ENCODE measurements at places on chromosomes 11 and 22.
A peak's percentile ranks its signal among the peaks of the same experiment; 100 is the strongest.

DNA sequence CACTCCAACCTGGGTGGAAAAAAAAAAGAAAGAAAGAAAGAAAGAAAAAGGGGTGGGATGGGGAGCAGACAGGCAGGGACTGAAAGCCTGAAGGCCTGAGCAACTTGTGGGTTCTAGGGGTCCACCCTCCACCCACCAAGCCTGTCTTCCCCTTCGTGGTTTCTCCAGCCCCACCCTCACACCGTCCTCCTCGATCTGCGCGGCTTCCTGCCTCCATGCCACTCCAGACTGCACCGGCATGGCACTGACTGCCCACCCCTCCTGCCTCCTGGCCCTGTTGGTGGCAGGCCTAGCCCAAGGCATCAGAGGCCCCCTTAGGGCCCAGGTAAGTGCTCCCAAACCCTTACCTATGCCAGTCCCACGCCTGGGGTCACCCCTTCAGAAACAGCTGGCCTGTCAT, at the start of gene CTSW:
CTSW (plus strand) TSS at position 221 of the 400 bp plus-strand sequence; CDS start at position 239, 18 bp downstream.
- no peak for DNase-seq

- DNase-seq: no peak
Measured at GRCh38 chr11:111801135-111801534, 34.9 kb upstream of the PPP2R1B start.

DNA sequence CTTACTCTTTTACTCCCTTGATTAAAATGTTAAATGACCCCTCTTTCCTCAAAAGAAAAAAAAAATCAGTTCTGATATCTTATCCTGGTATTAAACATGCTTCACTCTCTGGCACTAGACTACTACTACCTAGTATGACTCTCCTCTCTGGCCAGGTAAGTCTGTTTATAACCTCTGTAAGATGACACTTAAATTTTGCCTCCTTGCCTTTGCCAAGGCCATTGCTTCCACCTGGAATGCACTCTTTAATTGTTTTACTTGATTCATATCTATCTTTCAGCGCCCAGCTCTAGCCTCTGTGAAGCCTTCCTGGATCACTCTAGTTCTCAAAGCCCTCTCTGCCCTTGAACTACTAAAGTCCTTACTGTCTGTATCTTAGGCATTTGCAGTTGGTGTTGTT, 170.4 kb downstream of the ETS1 start:
- DNase-seq: peak; percentile 52

DNA sequence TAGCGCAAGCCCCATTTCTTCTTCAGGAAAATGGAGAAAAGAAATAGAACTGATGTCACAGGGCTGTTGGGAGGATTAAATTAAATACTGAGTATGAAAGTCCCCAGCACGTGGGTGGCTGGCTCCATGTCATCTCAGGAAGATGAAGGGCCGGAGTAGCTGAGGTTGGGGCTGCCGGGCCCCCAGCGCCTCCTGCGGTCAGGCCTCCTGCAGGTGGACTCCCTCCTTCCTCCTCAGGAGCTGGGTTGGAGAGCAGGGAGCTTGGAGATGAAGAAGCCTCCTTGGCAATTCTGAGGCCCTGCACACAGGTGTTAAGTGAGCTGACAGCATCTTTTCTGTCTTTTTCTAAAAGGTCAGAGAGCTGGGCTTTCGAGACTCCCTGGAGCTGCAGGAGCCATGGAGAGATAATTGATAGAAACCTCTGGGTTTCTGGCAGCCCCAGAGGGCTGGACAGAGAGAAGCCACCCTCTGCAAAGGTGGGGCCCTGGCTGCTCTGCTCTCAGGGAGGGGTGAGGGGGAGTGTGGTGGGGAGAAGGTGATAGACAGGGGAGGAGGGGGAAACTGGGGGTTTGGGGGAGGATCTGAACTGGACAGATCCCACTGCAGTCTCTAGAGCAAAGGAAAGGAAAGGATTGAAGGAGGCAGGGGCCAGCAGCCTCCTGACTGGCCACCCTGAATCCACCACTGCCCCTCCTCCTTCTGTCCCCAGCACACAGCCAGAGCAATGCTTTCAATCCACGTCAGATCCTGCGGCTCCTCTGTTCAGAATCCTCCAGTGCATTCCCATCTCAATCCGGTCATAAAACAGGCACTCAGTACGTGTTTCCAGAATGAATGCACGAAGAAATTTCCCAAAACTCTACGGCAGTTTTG, 210.8 kb downstream of the CEP164 start:
- no peak for DNase-seq

- peak; percentile 78 for DNase-seq
Measured at GRCh38 chr11:10307022-10307399, 2.1 kb downstream of the ADM start.

DNA sequence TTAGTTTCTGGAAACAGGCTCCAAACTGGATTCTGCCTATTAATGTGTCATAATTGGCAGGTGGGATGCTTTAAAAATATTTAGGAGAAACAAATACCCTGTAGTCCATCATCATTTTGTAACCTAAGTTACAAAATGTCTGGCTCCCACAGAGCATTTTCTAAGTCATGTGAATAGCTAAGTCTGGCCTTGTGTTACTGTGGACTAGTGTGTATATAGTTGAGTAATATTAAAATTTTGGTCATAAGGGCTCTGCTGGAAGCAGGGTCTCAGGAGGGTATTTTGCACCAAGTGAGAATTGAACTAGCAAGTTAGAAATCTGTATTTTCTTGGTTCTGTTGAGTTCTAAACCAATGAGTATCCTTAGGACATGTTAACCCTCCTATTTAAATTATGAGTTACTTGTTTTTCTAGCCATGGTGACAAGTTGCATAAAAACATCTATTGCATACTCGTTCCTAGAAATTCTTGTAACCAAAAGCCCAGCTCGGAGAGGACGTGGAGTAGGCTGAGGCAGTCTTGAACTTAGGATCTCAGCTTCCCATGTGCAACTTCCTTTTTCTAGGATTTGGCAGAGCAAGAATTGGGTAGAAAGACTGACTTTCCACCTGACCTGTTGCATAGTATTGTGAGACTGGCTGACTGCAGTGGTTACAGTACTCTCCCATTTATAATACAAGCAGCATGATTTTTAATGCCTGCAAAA, 5.4 kb downstream of the PTPMT1 start:
- DNase-seq: no peak

DNA sequence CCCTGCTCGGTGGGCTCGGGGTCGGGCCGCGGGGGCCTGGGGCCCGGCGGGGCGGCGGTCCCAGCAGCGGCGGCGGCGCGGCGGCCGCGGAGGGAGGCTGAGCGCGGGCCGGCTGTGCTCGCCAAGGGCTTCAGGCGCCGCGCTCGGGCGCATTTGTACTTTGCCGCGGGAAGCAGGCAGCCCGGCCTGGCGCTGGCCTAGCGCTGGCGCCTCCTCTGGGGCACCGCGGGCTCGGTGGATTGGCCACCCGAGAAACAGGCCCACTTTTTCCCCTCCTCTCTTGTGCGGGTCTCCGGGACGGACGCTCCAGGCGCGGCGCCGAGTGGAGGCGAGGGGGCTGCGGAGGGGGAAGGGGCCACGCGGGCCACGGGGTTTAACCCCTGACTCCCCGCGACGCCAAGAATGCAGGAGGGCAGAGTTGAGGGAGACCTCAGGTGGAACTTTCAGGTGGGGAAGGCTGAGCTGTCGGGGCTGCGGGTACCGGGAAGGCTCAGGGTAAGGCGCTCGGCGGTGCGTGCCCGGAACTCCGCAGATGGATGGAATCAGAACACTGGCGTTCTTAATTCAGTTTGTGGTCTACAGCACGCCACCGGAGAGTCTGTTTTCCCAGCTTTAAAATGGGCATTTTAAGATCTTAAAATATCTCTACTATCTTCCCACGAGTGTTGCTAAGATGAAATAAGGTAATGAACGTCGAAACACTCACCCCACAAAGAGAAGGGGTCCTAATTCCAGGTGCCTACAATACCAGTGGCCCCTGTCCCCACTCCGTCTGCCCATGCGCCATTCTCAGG, at the start of gene CHRDL2:
CHRDL2 (minus strand) TSS at position 126 of the 794 bp plus-strand sequence. CDS start 538 bp downstream, outside the sequence.
- DNase-seq: no peak

DNA sequence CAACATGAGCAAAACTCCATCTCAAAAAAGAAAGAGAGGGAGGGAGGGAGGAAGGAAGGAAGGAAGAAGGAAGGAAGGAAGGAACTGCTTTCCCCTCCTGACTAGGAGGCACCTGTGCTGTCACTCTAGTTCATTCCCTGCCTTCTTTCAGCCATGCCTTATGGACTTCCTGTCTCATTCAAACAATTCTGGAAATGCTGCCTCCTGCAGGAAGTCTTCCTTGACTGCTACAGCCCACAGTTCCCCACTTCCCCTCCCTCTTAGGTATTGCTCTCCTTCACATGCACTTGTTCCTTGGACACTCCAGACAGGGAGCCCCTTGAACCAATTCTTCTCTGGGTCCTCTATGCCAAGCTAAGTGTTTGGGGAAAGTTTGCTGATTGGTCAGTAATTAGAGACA, 31.6 kb upstream of the WNT11 start:
- no peak for DNase-seq

GRCh38 chr11:122207921-122208764, 92.1 kb upstream of the BLID start:
- DNase-seq: no peak
